ENCODE measurements at places on chromosomes 11 and 22.

DNA sequence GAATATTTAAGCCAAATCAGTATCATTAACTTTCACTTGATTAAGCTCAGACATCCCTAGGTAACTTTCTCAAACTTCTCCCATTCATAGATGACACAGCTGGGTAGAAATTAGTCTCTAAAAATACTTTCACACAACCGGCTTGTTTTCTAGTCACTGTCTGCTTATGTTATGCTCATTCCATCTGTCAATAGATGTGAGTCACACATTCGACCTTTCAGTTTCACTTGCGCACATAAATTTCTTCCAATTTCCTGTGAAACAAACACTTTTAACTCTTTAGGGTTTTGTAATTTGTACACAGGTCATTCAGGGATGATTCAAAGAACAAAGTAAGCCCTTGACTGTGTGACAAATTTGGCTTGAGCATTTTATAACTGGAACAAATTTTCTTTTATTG lies 723.0 kb downstream of the KCNA4 start:
- DNase-seq = no peak

GRCh38 chr22:39486951-39487825 lies 14.9 kb upstream of the MIEF1 start:
- DNase-seq = no peak

DNA sequence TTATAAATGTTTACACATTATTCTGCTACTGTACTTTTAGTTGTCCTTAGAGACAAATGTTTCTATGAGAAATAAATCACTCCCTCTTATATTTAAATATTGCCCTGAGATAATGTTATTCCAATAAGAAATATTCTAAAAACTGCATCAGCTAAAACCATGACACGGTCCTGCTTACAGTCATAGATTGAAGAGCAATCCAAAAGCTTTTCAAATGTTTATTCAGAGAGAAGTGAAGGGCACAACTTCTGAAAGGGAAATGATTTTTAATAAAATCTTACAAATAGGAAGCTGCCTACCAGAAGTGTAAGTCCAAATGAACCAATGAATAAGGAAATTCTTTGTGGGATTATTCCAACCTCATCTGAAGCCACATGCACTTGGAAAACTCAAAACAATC lies 49.2 kb downstream of the STK33 start:
- no peak for DNase-seq

DNA sequence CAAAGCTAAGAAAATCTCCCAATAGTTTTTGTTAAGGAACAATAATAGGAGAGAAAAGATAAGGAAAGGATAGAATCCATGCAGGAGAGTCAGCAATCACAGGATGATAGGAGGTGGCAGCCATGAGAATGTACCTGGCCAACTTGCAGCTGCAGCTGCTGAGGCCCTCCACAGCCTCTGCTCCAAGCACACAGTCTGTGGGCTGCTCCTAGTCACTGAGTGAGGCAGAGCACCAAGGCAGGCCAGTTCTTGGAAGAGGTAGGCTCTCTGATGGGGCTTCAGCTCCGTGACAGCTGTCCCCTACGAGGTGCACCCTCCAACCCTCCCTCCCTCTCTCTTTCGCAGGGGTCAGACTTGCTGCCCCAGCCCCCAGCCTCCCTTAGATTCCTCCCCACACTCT lies 5.5 kb upstream of the KCNJ1 start:
- DNase-seq = peak; percentile 7

DNA sequence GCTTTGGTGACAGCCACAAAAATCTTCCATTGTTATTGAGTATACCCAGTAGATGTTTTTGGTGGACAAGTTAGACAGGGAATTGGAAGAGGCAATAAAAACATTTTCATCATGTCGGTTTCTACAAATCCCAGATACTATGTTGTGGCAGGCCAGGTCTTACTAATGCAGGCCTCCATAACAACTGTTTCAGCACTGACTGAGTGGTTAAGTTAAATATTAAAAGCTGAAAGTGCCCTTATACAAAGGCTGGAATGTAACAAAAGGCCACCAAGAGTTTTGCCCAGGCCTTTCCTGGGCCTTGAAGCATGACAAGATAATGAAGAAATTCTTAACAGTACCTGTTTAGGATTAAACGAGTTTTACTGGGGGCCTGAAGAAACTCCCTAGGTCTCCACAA lies 29.3 kb downstream of the DMC1 start:
- DNase-seq = no peak

DNA sequence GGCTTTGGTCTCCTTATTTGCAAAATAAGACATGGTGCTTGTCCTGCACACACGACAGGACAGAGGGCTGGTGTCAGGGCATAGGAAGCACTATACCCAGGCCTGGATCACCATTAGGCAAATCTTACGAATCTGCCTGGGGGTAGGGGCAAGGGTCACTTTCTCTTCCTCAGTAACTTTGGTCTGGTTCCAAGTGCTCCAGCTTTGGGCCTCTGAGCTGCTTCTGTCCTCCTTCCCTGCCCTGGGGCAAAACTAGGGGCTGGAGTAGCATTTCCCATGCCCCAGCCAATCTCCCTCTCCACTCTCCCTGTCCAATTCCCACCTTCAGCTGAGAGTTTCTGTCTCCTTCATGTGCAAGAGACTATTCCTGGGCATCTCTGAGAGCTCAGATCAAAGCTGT lies 123.7 kb upstream of the NECTIN1 start:
- DNase-seq = no peak

- DNase-seq = no peak
Measured at GRCh38 chr11:45096636-45097035, 49.8 kb upstream of the PRDM11 start.

- no peak for DNase-seq
Measured at GRCh38 chr22:49209452-49210195, 618.0 kb downstream of the BRD1 start.

- no peak for DNase-seq
Measured at GRCh38 chr22:29216873-29217666, 11.4 kb downstream of the EMID1 start.

- DNase-seq = no peak
Measured at GRCh38 chr11:59415111-59415510, 11.1 kb downstream of the OR5A2 start.

GRCh38 chr11:13287036-13287435 lies 9.4 kb downstream of the BMAL1 start:
- DNase-seq = no peak

DNA sequence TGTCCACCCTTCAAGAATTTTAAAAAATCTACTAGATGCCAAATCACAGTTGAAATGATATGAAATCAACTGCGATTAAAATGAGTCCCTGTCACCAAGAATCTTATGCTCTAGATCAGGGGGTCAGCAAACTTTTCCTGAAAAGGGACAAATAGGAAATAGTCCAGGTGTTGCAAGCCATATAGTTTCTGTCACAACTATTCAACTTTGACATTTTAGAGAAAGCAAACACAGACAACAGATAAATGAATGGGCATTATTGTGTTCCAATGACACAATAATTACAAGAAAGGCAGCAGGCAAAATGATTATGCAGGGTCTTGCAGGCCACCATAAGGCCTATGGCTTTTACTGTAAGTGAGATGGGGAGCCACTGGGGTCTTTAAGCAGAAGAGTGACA lies 58.6 kb downstream of the IMMP1L start:
- DNase-seq = no peak

DNA sequence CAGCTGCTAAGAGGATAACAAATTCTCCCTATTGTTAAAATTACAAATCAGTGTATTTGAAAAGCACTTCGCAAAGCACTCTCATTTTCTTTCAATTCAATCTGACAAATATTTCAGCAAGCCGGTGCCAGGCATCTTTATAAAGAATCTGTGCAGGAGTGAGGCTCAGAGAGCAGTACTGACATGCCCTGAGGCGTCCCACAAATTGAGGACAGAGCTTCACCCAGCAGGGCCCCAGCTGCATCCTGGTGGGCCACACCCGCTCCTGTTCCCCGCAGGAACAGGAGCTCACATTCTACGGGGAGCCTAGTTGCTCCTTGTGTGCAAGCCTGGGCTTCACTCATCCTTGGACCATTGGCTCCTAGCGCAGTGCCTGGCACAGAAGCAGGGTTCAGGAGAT lies 60.9 kb upstream of the EIF3D start:
- no peak for DNase-seq

GRCh38 chr11:96072592-96072991 lies 148.7 kb upstream of the MTMR2 start:
- no peak for DNase-seq

DNA sequence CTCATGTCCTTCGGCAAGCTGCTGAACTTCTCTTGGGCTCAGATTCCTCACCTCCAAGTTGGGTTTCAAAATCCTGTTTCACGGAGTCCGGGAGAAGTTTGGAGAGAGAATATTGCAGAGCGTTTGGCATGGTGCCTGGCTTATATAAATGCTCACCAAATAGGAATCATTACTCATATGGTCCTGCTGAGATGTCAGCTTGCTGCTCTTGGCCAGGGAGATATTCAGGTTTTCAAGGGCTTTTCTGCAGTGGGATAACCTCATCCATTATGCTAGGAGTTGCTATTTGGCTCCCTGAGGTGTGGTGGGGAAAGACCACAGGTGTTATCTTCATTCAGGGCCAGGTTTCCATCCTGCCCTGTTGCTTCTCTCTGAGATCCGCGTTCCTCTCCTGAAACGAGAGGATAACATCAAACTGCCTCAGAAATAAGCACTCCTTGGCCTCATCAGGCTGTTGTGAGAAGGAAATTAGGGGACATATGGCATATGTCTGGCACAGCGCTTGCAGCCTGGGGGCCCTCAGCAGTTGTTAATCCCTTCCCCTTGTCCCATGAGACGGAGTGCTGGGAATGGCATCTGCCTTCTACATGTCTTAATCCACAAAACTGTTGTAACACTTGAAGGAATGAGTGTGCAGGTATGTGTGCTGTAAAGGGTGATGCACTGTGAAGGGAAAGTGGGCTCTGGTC lies 29.9 kb upstream of the ACER3 start:
- DNase-seq = no peak

DNA sequence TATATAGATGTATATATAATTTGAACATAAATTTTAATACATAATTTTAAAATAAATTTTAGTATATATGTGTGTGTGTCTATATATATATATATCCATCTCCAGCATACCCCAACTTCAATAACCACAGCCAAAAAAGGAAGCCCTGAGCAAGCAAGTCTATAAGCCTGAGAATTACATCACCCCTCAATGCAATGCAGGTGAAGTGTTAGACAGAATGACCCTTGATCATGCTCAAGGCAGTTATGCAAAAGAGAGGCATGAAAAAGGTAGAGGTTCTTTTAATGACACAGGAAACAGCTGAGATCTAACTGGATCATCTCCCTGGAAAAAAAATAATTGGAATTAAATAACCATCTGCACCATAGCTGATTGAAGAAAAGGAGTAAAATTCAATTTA lies 557.9 kb upstream of the ANO5 start:
- no peak for DNase-seq

DNA sequence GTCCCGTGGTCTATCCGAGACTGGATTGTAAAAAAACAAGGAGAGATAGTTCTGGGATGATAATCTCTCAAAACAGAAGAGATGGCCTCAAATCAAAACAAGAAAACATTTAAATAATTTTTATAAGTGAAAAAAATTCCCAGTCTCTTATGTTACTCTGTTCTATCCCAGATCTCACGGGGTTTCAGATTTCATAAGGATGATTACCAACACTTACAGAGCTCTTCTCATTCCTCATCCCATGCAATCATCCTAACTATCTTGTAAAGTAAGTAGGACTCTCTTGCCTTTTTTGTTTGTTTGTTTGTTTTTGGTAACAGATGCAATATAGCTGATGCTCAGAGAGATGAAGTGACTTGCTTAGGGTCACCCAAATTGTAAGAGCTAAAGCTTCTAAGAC lies 20.0 kb upstream of the ZBTB16 start:
- DNase-seq = no peak

- no peak for DNase-seq
Measured at GRCh38 chr22:29336751-29337490, 21.4 kb upstream of the RASL10A start.

DNA sequence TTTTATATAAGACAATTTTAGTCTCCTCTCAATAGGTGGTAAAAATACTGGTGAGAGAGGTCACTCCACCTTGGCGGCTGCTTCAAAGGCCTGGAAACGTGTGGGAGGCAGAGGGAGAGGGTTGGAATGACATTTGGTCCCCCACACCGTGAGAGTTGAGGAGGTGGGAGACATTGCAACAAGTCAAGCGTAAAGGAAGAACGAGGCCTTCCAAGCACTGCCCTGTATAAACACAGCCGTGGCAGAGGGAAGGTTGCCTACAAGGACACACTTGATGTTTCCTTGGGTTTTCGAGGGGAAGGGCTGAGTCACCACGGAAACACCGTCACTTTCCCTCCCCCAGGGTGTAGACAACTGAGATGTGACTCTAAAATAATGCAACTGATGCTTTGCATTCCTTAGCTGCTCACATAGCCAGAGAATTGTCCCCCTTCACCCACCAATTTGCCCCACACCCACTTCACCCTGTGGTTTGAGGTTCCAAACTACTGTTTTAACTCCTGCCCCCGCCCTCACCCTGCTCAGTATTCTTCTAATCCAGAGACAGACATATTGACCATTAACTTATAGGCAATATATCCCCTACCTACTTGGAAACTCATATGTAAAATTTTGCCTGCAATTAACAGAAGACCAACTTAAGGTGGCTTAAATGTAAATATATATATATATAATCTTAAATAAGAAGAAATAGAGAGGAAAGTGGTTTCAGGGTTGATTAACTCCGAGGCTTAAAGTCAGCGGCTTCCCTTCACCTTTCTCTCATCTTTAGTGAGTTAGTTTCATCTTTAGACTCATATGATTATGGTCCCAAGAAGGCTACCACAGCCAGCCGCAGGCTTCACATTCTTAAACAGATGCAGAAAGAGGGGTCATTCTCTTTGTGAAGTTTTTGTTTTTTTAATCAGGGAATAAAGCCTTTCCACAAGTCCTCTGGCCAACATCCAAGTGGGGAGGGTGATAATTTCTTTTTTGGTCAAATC lies 54.1 kb upstream of the BDNF start:
- DNase-seq = no peak

GRCh38 chr11:64086258-64087123 lies 50.8 kb downstream of the FLRT1 start:
- DNase-seq = no peak

GRCh38 chr11:99773646-99774045 lies 752.9 kb downstream of the CNTN5 start:
- no peak for DNase-seq

- peak; percentile 56 for DNase-seq
Measured at GRCh38 chr11:67996622-67997474, 7.0 kb downstream of the UNC93B1 start.

DNA sequence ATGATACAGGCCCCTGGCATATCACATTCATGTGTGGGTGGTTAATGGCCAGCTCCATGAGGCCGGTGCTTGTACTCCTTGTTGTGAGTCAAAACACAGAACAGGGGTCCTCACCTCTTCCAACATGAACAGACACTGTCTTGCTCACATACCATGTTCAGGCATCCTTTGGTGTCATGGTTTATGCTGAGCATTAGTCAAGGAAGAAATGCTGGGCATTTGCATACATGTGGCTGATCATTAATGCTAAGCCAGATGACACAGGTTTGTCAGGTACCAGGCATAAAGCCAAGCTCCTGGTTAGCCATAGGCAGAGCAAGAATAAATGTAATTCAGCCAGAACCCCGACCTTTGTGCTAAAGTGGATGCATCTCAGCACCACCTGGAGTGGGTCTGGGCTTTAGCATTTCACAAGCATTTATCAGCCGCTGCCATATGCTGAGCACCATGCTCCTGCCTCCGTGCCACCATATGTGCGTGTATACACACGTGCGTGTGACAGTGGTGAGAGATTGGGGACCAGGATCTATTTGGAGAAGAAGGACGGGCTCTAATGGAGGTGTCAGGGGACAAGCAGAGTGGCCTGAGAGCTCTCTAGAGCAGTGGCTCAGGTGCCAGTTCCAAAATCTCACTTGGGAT lies 55.0 kb downstream of the MICAL2 start:
- DNase-seq = no peak
